ENCODE measurements at places on chromosomes 1 and 21. TPM values are rescaled to one million over a fixed set of nuclear protein-coding genes. Genes with fewer than 3 reads are reported as not detected.

Gene ZNF593OS
- total RNA-seq, result 41.3 TPM

Gene KRTAP7-1
- total RNA-seq, result not detected

Gene PFKL
- 162 TPM for total RNA-seq

Gene PLA2G2C
- not detected for total RNA-seq

Gene DPH5
- 35.0 TPM for total RNA-seq

Gene MYOCOS
- not detected for total RNA-seq

Gene HSD3B2
- total RNA-seq, result not detected

Gene CHIA
- total RNA-seq, result not detected

Gene SPRR2E
- not detected for total RNA-seq

Gene ALDH4A1
- 12.0 TPM for total RNA-seq

All from camera-type eye (tissue), 1 donor.